ENCODE measurements at places on chromosomes 6 and 20. TPM values are rescaled to one million over a fixed set of nuclear protein-coding genes. Genes with fewer than 3 reads are reported as not detected.

DNA sequence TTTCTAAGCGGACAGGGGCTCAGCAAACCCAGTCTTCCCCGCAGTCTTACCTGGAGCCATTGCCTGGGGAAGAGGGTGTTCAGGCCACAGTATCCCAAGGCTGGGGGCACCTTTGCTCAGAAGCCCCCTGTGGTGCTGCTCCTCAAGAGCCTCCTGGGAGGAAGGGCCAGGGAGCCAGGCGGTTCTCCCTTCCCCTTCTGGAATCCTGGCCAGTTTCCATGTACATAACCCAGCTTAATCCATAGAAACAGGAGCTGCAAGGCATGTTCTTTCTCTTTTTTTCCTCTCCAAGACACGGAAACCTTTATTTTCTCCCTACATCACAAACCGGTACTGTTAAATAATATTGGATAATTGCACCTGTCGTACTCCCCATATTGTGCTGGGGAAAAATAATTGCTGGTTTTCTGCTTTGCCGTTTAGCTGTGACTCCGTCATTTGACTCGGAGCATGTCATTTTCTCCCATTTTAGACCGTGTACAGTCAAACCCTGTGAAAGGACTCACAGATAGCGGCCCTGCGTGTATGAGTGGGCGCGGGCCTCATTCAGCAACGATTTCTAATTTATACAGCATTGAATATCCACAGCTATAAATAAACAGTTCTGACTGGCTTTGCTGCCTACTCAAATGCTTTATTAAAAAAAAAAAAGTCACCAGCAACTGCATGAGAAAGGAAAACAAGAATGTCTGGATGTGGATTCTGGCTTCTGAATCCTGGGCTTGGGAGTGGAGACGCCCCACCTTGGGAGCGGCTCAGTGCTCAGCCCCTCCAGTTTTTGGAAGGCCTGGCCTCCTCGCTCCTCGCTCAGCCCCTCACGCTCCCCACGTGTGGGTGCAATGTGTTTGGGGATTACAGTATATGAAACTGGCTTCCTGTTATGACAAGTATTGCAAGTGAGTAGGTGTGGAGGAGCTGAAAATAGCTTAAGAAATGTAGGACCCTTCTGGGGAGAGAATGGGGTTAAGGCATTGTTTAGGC is 67.3 kb downstream of the ADTRP start:
- no peak for DNase-seq

- DNase-seq: no peak
Observed at GRCh38 chr6:131678442-131678841, 22.8 kb downstream of the OR2A4 start.

DNA sequence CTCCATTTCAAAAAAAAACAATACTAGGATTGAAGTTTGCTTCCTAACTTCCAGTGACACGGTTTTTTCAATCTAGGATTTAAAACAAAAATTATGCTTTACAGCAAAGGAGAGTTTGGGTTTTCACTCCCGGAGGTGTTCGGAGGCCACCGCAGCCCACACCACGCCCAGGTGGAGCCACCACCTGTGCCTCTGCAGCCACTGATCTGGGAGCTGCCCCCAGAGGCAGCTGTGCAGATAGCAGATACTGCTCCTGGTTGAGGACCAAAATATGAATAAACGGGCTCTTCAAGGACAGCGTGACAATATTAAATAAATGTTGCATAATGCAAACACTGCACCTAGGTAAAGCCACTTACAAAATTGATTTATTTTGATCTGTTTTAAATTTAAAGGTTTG is 30.2 kb downstream of the DLL1 start:
- no peak for DNase-seq

- DNase-seq: no peak
Observed at GRCh38 chr6:744666-745353, 51.9 kb upstream of the EXOC2 start.

DNA sequence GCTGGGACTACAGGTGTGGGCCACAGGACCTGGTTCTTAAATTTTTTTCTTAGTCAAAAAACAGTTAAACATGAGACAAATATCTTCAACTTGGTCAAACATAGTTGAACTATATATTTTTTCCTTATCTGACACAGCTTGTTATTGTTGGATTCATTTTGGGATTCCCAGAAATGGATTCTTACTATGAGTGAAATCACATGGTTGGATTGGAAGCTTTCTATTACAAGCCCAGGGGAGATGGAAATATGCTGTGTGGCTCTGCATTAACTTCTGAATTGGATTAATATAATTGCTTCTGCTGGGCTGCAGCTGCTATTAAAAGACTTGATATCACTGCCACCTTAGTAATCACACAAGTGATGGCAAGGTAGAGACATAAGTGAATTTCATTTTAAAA is 126.4 kb upstream of the DUSP22 start:
- no peak for DNase-seq

FAM217A gene
- total RNA-seq: not detected

GRCh38 chr6:168148231-168148849 is 69.3 kb upstream of the FRMD1 start:
- no peak for DNase-seq

DNA sequence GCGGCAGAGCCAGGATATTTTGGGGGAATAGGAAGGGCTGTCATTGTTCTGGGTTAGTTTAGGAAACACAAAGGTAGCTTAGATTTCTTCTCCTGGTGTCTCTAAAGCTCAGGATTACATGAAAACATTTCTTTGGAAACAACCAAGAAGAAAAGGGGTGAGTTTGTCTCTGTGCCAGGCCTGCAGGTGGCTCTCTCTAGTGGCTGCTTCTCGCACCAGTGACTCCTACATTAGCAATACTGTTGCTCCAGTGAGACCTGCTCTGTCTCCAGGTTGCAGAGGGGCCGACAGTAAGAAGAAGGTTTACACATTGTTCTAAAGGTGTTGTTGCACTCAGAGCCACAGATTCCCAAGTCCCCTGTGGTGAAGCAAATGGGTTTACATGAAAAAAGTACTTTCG is 104.6 kb upstream of the GLP1R start:
- DNase-seq: no peak

NRSN1 gene
- total RNA-seq: not detected

DNA sequence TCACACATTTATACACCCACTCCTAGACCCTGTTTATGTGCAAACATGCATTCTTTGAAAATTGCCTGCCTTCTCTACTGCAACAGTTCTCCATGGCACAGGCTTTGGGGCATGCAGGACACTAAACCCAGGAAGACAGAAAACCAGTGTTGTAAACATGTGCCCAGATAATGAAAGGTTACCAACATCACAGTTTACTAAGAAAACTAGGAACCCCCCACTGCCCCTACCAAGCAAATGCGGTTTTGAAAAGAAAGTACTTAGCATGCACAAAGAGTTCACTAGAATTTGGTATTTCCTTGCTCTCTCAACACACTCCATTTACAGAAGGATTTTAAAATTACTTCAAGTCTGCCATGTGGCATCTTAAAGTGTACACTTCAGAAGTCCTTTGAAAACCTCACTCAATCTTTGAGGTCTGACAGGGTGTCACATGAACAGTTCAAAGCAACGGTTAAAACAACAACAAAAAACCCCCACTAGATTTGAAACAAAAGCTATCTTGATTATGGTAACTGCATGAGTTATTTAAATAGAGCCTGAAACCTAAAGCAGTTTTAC is 245.0 kb downstream of the GMPR start:
- DNase-seq: no peak

DNA sequence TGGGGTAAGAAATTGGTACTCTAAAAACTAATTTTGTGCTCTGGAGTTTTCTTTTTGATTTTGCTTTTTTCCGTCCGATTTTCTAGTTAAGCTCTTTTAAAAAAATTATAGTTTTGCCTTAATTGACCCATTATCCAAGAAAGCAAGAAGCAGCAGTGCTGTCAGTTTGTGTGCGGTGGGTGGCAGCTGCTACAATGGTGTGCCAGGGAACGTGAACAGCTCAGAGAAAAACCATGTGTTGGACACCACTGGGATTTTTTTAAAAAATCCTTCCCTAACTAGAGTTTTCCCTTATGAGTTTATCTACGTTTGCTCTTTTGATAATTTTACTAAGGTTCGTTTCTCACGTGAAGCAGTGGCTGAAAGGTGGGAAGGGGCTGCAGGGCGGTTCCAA is 8.0 kb downstream of the MAP3K5 start:
- DNase-seq: no peak

SIRPB2 gene
- total RNA-seq: not detected

DNA sequence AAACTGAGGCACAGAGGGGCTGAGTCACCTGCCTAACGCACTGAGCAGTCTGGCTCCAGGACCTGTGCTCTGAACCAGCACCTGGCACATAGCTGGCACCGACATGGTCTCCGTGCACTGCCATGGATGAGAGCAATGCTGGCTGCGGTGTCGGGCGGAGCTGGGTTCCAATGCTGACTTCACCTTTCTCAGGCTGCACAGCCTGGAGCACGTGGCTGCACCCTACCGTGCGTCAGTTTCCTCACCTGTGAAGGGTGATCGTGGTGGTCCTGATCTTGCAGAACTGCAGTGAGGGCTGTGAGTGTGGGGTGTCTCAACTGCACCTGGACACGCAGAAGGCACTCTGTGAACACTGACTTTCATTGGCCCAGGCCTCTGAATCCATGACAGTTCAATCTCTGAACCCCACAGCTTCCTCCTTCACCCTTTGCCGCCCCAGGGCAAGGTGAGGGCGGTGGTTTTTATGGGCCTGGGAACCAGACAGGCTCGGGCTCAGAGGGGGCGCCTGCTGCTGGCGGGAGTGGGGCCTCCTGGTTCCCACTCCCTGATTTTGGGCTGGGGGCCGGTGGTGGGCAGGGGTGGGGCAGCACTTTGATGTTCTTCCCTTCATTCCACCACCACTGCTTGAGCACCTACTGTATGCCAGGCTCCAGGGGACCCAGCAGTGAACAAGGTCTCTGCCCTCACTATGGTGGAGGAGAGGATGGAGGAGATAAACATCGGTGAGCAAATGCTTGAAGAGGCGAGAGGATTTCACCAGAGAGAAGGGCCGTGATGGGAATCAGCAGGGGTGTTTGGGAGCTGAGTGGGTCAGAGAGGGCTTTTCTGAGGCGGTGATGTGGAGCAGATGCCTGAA is 102.9 kb downstream of the CEBPB start:
- no peak for DNase-seq

SIGLEC1 gene
- not detected for total RNA-seq

LY6G6F gene
- total RNA-seq: not detected
